Peyer's patch (tissue), 4 donors: ENCODE measurements at places on chromosomes 1 and 21. TPM values are rescaled to one million over a fixed set of nuclear protein-coding genes. Genes with fewer than 3 reads are reported as not detected.

Gene FAM151A
- total RNA-seq, result 1,128 TPM

- no peaks in the 10 kb centered on the region for H3K36me3 ChIP-seq
- no peak for DNase-seq
- H3K4me1 ChIP-seq, result no peaks in the 10 kb centered on the region
Measured at GRCh38 chr1:42340901-42341300, 5.9 kb upstream of the FOXJ3 start.

- no peak overlapping the region for H3K4me3 ChIP-seq
- H3K27ac ChIP-seq, result no peak overlapping the region
- no peak for DNase-seq
- H3K36me3 ChIP-seq, result no peaks in the 10 kb centered on the region
- no peaks in the 10 kb centered on the region for H3K4me1 ChIP-seq
Measured at GRCh38 chr1:175673371-175674150, 69.8 kb downstream of the TNR start.

Gene FCRL5
- 19.0 TPM for total RNA-seq

GRCh38 chr21:15051644-15052458 lies 12.9 kb downstream of the NRIP1 start:
- H3K27me3 ChIP-seq, result no peaks in the 10 kb centered on the region
- peak overlapping the region; percentile 30 for H3K4me3 ChIP-seq
- no peaks in the 10 kb centered on the region for H3K36me3 ChIP-seq
- peak overlapping the region; percentile 9 for H3K27ac ChIP-seq

- H3K36me3 ChIP-seq, result no peaks in the 10 kb centered on the region
- no peak overlapping the region for H3K4me3 ChIP-seq
- H3K4me1 ChIP-seq, result no peaks in the 10 kb centered on the region
- H3K27ac ChIP-seq, result no peak overlapping the region
Measured at GRCh38 chr1:232965124-232965911, 14.9 kb downstream of the NTPCR start.

DNA sequence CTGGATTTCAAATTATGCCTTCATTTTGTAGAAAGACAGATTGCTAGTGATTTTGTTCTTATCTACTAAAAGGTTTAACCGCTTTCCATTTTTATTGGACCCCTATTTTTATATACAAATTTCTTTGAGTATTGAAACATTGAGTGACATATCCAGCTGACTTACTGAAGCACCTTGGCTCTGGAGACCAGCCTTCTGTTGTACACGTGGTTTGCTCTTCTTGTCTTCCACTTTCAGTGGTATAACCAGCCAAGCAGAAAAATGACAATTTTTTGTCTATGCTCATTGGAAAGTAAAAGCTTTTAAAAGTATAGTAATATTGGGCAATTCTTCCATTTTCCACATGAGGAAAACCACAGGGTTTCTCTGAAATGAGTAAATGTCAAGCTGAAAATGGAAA lies 4.4 kb downstream of the F13B start:
- no peak overlapping the region for H3K27ac ChIP-seq
- no peak overlapping the region for H3K4me3 ChIP-seq
- no peaks in the 10 kb centered on the region for H3K4me1 ChIP-seq
- DNase-seq, result no peak
- no peaks in the 10 kb centered on the region for H3K27me3 ChIP-seq

- peak; percentile 6 for DNase-seq
- no peaks in the 10 kb centered on the region for H3K27me3 ChIP-seq
- H3K27ac ChIP-seq, result no peak overlapping the region
- H3K4me3 ChIP-seq, result no peak overlapping the region
- H3K36me3 ChIP-seq, result no peaks in the 10 kb centered on the region
Measured at GRCh38 chr1:29633771-29634170, 397.4 kb downstream of the PTPRU start.
